Upper lobe of right lung (tissue), 1 donor: ENCODE measurements at places on chromosomes 2 and 18. TPM values are rescaled to one million over a fixed set of nuclear protein-coding genes. Genes with fewer than 3 reads are reported as not detected.

Gene ACOXL
- total RNA-seq: 47.5 TPM

Gene CACNB4
- total RNA-seq: 15.3 TPM

Gene SCN7A
- total RNA-seq: 97.1 TPM

Gene NDUFB3
- total RNA-seq: 68.2 TPM
